ENCODE measurements at places on chromosomes 2 and 18. TPM values are rescaled to one million over a fixed set of nuclear protein-coding genes. Genes with fewer than 3 reads are reported as not detected.

KIF1A gene
- total RNA-seq = 0.73 TPM

SERPINB10 gene
- total RNA-seq = not detected

MATN3 gene
- 10.6 TPM for total RNA-seq

AGXT gene
- total RNA-seq = not detected

TMEM198 gene
- total RNA-seq = 1.3 TPM

CDK5R2 gene
- 3.9 TPM for total RNA-seq

ZNF519 gene
- 2.0 TPM for total RNA-seq

GDF7 gene
- 0.09 TPM for total RNA-seq

SERTAD2 gene
- total RNA-seq = 10.9 TPM

Data from A549 treated with Mapracorat at 1 μM for 4 hours (cell line).